ENCODE measurements at places on chromosomes 2 and 18.

- no peak for DNase-seq
These were observed 11.3 kb upstream of the PPP3R1 start for GRCh38 chr2:68263632-68264031.

DNA sequence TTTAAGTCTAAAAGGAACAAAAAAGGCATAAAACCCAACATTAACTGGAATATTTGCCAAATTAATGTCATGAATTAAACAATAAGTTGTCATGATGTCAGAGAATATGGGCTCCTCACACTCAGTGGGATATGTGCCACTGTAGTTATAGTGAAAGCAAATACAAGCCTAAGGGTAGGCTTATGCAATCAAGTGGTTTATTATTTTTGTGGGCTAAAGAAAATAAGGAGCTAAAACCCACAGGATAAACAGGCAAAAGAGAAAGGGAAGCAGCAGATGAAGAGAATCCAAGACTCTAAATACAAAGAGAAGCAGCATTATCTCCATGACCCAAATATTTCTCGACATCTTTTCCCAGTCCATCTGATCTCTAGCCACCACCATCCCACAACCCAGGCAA, 17.5 kb downstream of the YWHAQ start:
- no peak for DNase-seq

GRCh38 chr2:85246348-85246747, 81.4 kb downstream of the TGOLN2 start:
- DNase-seq, result no peak

GRCh38 chr18:42025974-42026625, 71.1 kb downstream of the PIK3C3 start:
- no peak for DNase-seq

DNA sequence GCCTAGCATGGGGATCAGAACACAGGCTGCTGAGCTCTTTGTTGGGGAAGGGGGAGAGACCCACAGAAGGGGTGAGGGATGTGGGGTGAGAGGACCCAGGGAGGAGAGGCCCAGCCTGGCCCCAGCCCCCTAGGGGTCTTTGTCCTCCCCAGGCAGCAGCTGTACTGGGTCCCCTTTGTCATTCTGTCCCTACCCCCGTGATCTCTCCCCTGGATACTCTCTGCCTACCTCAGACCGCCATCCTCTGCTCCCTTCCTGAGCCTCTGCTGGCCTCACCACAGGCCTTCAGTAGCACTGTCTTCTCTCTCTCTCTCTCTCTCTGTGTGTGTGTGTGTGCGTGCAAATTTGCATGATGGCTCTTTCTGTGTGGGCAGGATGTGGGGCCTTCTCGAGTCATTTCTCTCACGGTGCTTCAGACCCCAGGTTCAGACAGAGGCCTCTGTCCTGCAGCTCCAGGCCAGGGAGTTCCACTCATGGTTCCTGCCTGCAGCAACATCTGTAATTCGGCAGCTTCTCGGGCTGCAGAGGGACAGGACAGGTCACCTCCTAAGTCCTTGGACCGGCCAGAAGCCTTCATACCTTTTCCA, 1.4 kb downstream of the PSD4 start:
- DNase-seq, result no peak

- no peak for DNase-seq
These were observed 1600.7 kb upstream of the ACVR2A start for GRCh38 chr2:146244131-146244530.

All from activated CD4-positive, alpha-beta T cell treated with anti-CD3 and anti-CD28 coated beads, Interleukin-2, amount 50 U/mL, for 24 hours (primary cell).